ENCODE measurements at places on chromosomes 3 and 15.

GRCh38 chr15:51757450-51757849 lies 6.1 kb downstream of the TMOD2 start:
- DNase-seq = no peak

DNA sequence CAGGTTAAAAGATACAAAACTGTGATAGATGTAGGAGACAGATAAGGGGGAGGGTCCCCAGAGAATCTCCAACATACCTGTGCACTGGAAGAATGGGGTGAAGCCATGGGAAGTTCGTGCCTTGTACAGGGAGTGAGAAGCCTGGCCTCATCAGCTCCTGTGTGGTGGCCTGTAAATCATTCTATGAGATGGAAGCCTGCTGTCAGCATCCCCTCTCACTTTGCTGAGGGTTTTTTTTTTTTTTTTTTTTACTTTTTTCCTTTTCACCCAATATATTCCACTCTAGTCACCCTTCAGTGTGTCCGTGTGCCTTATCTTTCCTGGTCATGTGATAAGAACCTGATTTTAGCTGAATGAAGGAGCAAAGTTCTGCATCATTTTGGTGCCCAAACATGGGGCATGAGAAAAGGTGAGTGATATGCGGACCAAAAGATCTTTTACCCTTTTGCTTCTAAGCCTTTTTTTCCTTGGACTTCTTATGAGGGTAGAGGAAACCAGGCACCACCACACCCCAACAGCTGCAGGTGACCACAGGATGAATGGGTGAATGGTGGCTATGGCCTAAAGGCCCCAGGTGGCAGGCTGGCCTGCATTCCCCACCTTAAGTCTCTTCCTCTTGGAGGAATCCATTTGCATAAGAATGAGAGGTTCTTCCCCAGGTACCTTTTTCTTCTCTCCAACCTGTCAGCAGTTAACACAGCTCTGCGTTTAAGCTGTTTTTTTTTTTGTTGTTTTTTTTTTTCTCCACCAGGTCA lies 1345.0 kb downstream of the NSUN3 start:
- DNase-seq = no peak

GRCh38 chr3:47578119-47578632 lies 489 bp downstream of the CSPG5 start:
- DNase-seq = peak; percentile 58

GRCh38 chr15:55407498-55408011 lies 604 bp downstream of the CCPG1 start:
- DNase-seq = no peak

- DNase-seq = no peak
These were observed 56.3 kb downstream of the PLCL2 start for GRCh38 chr3:16940769-16941700.

DNA sequence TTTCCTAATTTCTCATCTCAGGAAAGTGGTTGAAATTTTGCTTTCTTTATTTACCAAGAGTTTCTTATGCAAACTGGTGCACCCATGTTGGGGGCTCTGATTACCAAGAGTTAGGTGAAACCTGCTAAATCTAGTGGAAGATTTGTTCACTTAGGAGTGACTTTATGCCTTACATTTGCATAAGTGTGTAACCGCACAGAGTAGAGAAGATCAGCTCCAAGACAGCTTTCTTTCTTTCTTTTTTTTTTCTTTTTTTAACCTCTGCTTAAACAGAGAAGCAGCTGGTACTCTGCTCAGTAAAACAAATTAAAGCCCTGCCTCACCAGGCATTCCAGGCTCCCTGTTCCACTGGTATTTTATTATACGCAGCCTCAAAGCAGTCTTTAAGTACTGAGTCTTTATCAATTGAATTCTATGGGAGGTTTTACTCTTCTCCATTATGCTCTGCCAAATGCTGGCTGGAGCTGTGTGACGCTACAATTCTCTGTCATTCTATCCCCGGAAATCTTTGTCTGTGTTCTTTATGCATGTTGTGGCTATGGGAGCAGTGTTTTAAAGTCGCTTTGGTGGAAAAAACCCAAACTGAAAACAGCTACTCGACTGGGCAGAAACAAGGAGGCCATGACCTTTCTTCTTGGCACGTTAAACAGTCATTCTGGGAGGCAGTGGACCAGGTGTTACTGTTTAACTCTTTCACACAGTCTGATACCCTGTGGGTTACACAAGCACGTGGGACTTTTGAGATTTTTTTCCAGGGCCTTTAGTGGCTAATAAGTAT lies 55.2 kb upstream of the GBE1 start:
- DNase-seq = no peak

DNA sequence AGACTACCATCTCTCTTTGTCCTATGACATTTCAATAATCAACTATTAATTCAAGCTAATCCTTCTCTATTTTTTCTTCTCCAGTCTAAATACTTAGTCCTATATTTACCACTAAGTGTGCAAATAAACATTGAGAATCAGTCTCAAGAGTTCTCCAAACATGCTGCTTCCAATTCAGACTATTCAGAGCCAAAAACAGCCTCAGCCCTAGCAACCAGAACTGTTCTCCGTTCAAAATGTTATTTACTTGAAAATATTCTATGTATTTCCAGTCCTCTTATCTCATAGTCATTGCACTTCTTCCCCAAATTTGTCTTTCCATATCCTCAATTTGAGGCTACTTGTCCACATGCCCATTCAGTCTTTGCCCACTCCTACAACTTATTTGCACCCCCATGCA lies 805.5 kb downstream of the IGSF11 start:
- DNase-seq = no peak

- DNase-seq = no peak
These were observed 64.4 kb upstream of the CRTC3 start for GRCh38 chr15:90465140-90465929.

GRCh38 chr3:48776854-48777253 lies 59.8 kb upstream of the IP6K2 start:
- DNase-seq = no peak

GRCh38 chr3:23648996-23649395 lies 156.8 kb upstream of the UBE2E1 start:
- DNase-seq = no peak

GRCh38 chr3:130743354-130743753 lies 3.3 kb downstream of the PIK3R4 start:
- DNase-seq = no peak

DNA sequence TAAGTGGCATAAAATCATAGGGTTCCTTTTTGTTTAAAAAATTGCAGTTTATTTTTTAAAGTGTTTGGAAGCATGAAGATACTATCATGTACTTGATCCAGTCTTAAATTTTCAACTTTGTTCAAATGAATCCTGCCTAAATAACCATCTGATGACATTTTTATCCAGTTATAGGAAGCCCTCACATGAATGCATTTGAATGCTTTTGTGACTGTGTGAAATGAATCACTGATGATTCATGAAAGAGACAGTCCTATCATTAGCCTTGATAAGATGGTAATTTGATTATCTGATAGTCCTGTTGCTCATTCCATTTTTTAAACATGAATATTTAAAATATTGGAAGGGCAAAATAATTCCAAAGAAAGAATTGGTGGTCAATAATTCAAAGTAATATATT lies 401.9 kb upstream of the ROBO2 start:
- no peak for DNase-seq
